ENCODE measurements at places on chromosomes 11 and 22.

DNA sequence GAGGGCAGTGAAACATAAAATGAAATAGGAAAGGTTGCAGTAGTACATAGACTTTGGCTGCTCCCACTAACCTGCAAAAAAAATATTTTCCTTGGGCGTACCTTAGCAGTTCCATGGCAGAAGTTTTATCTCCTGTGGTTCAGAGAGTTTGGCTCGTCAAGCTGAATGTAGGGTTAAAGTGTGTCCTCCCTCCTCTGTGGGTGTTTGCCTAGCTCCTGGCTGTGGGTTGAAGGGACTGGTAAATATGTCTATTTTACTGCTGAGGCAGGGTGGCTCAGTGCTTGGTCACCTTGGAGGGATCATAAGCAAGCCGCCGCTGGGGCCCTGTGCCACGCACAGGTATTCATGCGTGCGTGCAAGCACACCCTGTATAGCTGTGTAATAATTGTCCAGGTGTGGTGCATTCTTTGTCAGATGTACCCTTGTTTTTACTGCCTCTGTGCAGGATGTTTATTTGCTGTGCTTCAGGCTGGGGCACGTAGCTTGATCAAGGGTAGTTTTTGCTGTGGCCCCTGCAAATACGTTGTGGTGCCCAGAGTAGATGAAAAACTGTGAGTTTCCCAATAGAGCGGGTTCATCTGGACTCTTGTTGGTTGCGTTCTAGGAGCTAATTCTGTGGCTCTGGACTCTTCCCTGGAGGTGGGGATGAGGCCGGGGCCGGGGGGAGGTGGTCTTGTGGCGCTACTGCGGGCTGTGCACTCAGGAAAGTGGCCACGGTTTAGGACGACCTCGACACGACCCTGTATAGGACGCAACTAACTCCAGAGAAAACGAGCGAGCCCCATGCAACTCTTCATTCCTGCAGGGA is 732 bp upstream of the SORL1 start:
- no peak for DNase-seq

DNA sequence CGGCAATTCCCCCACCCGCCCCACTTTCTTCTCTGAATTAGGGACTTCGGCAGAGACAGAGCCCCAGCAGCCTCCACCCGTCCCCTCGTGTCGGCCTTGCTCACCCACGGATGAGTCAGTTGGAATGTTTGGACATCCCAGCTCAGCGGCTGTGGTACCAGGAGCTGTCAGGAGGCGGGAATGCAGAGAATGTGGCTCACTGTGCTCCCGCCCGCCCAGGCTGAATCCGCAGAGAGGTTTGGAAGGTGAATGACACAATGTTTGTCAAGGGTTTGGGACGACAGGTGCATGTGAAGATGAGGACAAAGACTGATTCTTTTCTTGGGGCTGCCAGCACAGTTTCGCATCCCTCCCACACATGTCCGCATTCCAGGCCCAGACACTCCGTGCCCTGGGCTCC is 39.6 kb downstream of the LIF start:
- DNase-seq = no peak

- DNase-seq = no peak
Measured at GRCh38 chr11:114713756-114714155, 35.4 kb downstream of the NXPE2 start.

GRCh38 chr22:47168441-47168840 is 406.0 kb downstream of the TBC1D22A start:
- no peak for DNase-seq

DNA sequence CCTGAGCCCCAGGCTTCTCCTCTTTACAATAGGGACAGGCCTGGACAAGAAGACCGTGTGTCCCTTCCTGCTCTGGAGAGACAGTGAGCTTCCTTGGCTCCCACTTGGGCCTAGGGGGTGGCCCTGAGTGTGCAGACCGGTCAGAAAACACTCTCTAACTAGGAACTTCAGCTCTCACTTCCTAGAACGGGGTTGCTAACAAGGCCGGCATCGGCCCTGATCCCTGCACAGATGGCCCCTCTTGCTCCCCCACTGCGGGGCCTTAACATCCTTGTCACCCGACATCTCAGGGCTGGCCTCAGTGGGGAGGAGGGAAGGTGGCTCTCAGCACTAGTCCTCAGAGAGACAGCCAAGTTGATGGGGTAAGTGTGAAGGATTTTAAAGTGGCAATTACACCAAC is 406.9 kb downstream of the CTTN start:
- no peak for DNase-seq

Measured in activated CD4-positive, alpha-beta T cell treated with anti-CD3 and anti-CD28 coated beads, Interleukin-2, amount 50 U/mL, for 24 hours (primary cell).